Adipocyte (in vitro differentiated cells): ENCODE measurements at places on chromosomes 12 and 14.

GRCh38 chr14:65517635-65518542 lies 105.4 kb downstream of the FUT8 start:
- no peak for DNase-seq

- no peak for DNase-seq
Observed at GRCh38 chr12:110112335-110112660, 11.9 kb upstream of the IFT81 start.

- DNase-seq: peak; percentile 20
Observed at GRCh38 chr12:25818596-25819390, 139.7 kb upstream of the RASSF8 start.

DNA sequence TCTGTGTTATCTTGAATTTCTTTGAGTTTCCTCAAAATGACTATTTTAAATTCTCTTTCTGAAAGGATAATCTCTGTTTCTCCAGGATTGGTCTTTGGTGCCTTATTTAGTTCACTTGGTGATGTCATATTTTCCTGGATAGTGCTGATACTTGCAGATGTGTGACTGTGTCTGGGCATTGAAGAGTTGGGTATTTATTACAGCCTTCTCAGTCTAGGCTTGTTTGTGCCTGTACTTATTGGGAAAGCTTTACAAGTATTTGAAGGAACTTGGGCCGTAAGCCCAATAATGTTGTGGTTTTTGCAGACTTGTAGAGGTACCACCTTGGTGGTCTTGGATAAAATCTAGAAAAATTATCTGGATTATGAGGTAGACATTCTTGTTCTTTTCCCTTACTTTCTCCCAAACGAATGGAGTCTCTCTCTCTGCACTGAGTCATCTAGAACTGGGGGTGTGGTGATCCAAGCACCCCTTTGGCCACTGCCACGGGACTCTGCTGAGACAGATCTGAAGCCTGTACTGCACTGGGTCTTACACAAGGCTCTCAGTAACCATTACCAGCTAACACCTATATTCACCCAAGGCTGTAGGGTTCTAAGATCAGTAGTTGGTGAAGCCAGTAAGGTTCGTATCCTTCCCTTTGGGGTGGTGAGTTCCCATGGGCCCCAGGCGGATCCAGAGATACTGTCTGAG lies 703.7 kb upstream of the MGAT4C start:
- no peak for DNase-seq

- DNase-seq: peak; percentile 69
Observed at GRCh38 chr14:37142835-37143401, 29.5 kb downstream of the SLC25A21 start.

GRCh38 chr12:116890330-116890729 lies 9.1 kb upstream of the HRK start:
- no peak for DNase-seq

DNA sequence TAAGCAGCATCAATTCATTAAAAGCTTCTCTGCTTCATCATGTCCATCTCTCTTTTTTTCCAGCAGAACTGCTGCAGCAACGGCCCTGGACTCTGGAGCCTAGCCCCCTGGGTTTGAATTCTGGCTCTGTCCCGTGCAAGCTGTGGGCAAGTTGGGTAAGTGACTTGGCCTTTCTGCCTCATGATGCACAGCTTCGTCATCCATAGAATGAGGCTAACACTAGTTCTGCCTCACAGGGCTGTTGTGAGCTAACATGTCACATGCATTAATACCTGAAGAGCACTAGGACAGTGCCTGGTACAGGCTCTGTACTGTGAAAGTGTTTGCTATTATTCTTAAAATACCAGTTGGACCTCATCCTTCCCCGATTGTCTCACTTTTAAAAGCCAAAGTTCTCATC lies 4.2 kb downstream of the KRT82 start:
- no peak for DNase-seq

GRCh38 chr14:91919814-91920213 lies 27.7 kb downstream of the FBLN5 start:
- DNase-seq: no peak

DNA sequence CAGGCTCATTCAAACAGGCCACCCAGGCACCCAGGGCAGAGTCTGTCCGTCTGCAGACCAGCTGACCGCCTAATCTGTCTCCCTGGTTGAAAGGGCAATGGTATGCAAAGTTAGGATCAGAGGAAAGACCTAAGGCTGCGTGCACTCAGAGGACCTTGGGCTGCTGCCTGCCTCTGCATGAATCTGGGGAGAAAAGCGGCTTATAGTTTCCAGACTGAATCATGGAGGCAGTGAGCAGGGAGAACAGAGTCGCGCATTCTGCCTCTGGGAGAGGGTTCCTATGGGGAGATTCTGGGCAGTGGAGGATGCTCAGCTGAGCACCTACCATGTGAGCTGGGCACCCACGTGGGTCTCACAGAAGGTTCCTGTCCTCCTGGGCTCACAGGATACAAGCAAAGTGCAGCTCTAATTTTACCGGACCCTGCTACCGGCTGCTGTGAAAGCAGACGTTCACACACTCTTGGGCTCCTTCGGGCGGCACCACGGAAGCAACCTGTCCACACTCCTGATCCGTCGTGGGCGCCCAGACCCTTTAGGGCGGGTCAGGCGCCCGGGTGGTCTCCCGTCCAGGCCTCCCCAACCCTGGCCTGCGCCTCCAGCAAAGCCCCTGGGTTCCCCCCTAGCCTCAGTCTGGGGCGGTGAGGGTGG lies 772 bp downstream of the SCARB1 start:
- DNase-seq: peak; percentile 19

DNA sequence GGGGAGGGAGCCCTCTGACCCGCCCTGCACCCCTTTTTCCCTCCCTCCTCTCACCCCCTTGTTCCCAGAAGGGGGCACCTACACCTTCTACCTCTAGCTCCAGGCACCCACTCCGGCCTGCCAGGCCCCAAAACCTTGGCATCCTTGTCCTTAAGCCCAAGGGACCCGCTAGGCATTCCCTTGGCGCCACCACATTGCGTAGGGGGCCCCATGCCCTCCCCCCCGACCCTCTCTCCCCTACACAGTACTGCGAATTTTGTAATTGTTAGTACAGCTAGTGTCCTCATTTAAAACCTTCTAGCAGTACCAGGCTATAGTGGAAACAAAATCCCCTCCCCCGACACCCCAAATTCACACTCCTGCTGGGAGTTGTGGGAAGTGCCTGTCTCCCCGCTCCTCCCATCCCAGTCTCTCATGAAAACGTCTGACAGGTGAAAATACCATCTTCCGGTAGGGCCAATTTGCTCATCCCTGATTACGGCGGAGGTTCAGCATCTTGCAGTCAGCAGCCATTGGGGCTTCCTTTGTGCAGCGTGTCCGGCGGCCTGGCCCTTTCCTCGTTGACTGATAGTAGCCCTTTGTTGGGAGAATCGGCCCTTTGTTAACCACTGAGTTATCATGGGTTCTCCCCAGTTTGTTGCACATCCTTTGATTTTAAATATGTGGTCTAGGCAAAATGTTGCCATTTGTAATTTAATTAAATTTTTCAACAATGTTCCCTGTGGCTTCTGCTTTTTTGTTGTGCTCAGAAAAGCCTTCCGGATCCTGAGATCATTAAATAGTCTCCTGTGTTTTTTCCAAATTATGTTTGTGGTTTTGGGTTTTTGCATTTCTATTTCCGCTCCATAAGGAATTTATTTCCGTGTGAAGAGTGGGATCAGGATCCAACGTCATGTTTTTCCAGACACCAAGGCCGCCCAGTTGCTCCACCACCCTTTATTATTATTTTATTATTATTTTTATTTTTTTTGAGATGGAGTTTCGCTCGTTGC lies 7.9 kb upstream of the CEP170B start:
- no peak for DNase-seq

DNA sequence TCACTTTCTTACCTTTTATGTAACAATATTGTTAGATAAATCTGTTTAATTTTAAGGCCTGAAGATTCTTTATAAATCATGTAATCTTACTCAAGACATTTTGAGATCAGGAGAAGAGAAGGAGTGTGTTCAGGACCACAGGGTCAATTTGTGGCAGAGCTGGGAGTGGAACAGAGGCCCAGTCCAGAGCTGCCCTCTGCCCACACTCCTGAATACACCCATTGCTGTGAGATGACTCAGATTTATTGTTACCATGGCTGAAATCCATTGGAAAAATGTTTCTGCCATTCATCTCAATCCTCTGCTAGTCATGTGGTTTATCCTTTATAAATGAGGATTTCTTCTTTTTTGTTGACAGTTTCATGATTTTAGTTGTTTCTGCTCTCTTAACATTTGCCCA lies 100.5 kb upstream of the STXBP6 start:
- peak; percentile 64 for DNase-seq

DNA sequence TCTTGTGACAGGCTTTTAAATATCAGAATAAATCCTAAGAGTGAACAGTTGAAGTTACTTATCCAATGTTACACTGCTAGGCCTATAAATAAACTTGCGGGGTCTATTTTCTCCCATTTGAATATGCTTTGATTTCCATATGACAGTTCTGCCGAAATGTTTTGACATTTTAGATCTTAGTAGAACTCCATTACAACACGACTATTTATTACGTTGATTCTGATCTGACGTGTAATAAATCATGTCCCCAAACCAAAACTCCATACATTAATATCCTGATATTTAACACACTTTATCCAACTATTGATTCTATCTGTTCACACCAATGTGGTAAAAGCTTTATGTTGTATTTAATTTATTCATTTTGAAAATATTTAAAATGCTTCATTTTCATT lies 16.1 kb upstream of the NEMF start:
- DNase-seq: no peak

- DNase-seq: no peak
Observed at GRCh38 chr12:62098132-62098531, 162.1 kb upstream of the USP15 start.

GRCh38 chr14:76984787-76985375 lies 43.6 kb downstream of the IRF2BPL start:
- peak; percentile 58 for DNase-seq

DNA sequence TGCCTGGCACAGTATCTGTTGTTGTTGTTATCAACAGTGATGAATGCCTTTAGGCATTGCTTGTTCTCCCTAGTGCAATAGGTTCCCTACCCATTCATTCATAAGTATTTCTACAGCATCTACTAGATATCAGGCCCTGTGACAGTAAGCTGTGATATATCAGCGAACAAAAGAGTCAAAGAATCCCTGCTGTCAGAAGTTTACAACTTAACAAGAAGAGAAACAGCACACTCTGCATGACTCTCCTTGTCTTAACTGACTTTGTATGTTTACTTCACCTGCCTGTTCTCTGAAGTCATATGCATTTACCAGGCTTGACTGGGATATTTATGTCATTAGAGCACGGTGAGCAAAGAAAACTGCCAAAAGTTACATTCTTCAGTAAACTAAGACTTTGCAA lies 452.2 kb upstream of the RPL10L start:
- DNase-seq: no peak

DNA sequence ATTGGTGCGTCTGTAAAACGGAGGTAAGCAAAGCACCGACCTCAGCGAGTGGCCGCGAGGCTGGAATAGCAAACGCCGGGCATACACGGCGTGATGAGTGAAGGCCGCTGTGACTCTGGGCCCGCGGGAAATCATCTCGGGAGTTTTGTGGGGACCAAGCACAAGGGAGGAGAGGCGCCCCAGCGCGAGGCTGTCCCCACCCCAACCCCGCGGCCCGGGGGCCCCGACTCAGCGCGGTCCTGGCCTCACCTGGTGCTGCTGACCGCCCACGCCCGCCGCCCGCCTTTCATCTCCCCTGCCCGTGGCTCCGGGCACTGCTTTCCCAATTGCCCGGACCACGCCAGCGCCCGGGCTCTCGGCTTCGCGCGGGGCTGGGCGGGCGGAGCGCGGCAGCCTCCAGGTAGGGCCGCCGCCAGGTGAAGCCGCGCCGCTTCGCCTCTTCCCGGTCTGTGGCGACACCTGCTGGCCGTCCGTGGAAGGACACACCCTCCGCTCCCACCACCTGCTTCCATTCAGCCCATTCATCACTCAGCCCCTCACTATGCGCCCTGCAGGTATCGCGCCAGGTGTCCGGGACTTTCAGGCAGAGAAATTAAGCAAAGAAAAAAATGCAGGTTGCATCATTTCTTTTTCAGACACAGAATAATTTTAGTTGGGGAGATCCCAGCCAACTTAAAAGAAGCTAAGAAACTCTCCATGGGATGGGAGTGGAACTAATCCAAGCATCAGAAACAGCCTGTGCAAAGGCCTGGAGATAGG lies 360.4 kb downstream of the MED13L start:
- DNase-seq: peak; percentile 66

DNA sequence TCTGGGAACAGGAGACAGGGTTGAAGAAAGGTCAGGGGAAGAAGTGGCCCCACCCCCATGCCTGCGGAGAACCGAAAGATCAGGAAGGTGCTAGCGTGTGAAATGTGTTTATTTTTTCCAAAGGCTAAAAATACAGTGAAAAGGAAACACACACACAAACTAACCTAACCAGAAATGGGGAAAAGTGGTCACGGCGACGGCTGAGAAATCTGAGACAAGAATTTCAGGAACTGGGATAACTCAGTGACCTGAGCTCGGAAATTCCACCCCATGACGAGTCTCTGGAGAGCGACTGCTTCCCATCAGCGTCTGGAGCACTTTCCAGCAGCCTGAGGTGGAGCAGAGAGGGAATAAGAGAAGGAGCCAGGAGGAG lies 16.6 kb upstream of the RND1 start:
- peak; percentile 46 for DNase-seq

- no peak for DNase-seq
Observed at GRCh38 chr14:90460136-90460535, 63.3 kb downstream of the CALM1 start.

- DNase-seq: peak; percentile 32
Observed at GRCh38 chr14:103206023-103206481, 82.8 kb downstream of the TNFAIP2 start.

GRCh38 chr14:58479975-58480374 lies 52.5 kb downstream of the KIAA0586 start:
- no peak for DNase-seq

DNA sequence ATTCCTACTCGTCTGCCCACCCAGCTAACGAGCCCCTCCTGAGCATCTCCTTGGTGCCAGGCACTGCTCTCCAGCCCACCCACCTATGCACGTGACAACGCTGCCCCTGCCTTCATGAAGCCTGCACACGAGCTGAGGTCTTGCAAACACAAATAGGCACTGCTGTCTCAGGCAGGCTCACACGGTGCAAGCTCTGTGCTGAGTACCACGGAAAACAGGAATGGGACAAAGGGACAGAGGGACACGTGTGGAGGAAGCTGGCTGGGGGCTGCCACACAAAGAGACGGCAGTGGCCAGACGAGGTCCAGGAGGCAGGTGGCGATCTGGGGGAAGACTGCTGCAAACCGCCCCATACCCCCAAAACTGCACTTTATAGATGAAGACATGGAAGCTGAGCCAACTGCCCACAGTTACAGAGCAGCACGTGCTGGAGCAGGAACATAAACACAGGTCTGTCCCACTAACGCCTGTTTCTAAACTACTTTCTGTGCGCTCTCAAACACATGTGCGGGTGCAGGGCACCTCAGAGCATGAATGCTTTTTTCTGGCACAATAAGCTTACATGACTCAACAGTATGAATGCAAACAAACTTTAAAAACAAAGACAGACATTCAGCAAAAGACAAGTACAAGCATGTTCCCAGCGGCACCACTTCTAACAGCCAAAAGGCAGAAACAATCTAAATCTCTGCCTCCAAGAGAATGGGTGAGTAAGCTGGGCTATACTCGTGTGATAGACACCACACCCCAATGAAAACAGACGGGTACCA lies 64.5 kb downstream of the AMN start:
- DNase-seq: peak; percentile 18
